ENCODE measurements at places on chromosomes 1 and 21.
A peak's percentile ranks its signal among the peaks of the same experiment; 100 is the strongest.

- DNase-seq, result no peak
Measured at GRCh38 chr1:55774446-55774845, 559.3 kb upstream of the USP24 start.

GRCh38 chr1:220991506-220991905 lies 112.3 kb downstream of the HLX start:
- no peak for DNase-seq

GRCh38 chr1:237115035-237115434 lies 73.1 kb downstream of the RYR2 start:
- no peak for DNase-seq

GRCh38 chr1:153192697-153193096 lies 10.5 kb upstream of the LELP1 start:
- no peak for DNase-seq

- peak; percentile 88 for DNase-seq
Measured at GRCh38 chr1:234656944-234657654, 47.1 kb upstream of the IRF2BP2 start.

GRCh38 chr1:31058012-31058411 lies 7.5 kb downstream of the PUM1 start:
- DNase-seq, result no peak

All from AG20443 (cell line).